Hepatocyte (in vitro differentiated cells): ENCODE measurements at places on chromosomes 2 and 18. TPM values are rescaled to one million over a fixed set of nuclear protein-coding genes. Genes with fewer than 3 reads are reported as not detected.

The L3MBTL4 gene
- 7.6 and 14.1 TPM in 2 replicates for total RNA-seq

The ASB18 gene
- not detected in 2 replicates for total RNA-seq

The STRADB gene
- total RNA-seq: 62.5 and 70.8 TPM in 2 replicates

The MSGN1 gene
- not detected in 2 replicates for total RNA-seq

The LYG1 gene
- 0.16 and 0.93 TPM in 2 replicates for total RNA-seq

The CFC1 gene
- total RNA-seq: 12.4 and 15.1 TPM in 2 replicates

The GAREM1 gene
- total RNA-seq: 6.9 and 8.1 TPM in 2 replicates

The RTP5 gene
- not detected in 2 replicates for total RNA-seq

The RBM45 gene
- total RNA-seq: 12.6 and 12.7 TPM in 2 replicates

The VAMP8 gene
- 50.7 and 70.4 TPM in 2 replicates for total RNA-seq

The ALPP gene
- total RNA-seq: 6.5 and 8.7 TPM in 2 replicates

The CENPA gene
- total RNA-seq: 1.7 and 3.1 TPM in 2 replicates

The COMMD1 gene
- 30.5 and 31.3 TPM in 2 replicates for total RNA-seq

The ADRA2B gene
- total RNA-seq: 0.56 and 0.87 TPM in 2 replicates

The ACADL gene
- total RNA-seq: 0.52 and 2.1 TPM in 2 replicates

The SLC20A1 gene
- 106 and 135 TPM in 2 replicates for total RNA-seq

The PXDN gene
- total RNA-seq: 78.8 and 107 TPM in 2 replicates

The FBXO36 gene
- 2.8 and 6.1 TPM in 2 replicates for total RNA-seq

The IL18RAP gene
- total RNA-seq: 0.40 and 0.80 TPM in 2 replicates

The NETO1 gene
- not detected in 2 replicates for total RNA-seq

The CRIM1 gene
- total RNA-seq: 40.8 and 49.0 TPM in 2 replicates

The SLC8A1 gene
- total RNA-seq: 8.9 and 11.7 TPM in 2 replicates

The CYP27C1 gene
- 0.56 and 1.2 TPM in 2 replicates for total RNA-seq

The FIGLA gene
- total RNA-seq: not detected in 2 replicates

The FSIP2 gene
- 8.6 and 9.4 TPM in 2 replicates for total RNA-seq

The CD28 gene
- not detected in 2 replicates for total RNA-seq

The REG1B gene
- not detected in 2 replicates for total RNA-seq

The UCN gene
- total RNA-seq: 1.4 and 2.9 TPM in 2 replicates

The COLEC11 gene
- 22.6 TPM in 2 replicates for total RNA-seq

The GPR17 gene
- total RNA-seq: not detected in 2 replicates

The TMEM169 gene
- total RNA-seq: 1.1 and 1.8 TPM in 2 replicates

The ACOXL gene
- 0.23 and 0.36 TPM in 2 replicates for total RNA-seq

The FBXO48 gene
- 0.83 and 0.84 TPM in 2 replicates for total RNA-seq

The COL3A1 gene
- 5,479 and 8,329 TPM in 2 replicates for total RNA-seq

The LBH gene
- 75.9 and 98.3 TPM in 2 replicates for total RNA-seq

The TET3 gene
- total RNA-seq: 11.5 and 14.5 TPM in 2 replicates

The SGPP2 gene
- 1.8 and 2.4 TPM in 2 replicates for total RNA-seq
